Thymus (tissue), 14 donors: ENCODE measurements at places on chromosomes 4 and X. TPM values are rescaled to one million over a fixed set of nuclear protein-coding genes. Genes with fewer than 3 reads are reported as not detected.

- no peaks in the 10 kb centered on the region for H3K4me1 ChIP-seq
- H3K27ac ChIP-seq, result no peak overlapping the region
- no peak for DNase-seq
- H3K36me3 ChIP-seq, result no peaks in the 10 kb centered on the region
These were observed 73.6 kb downstream of the EGF start for GRCh38 chr4:109985993-109986974.

- no peaks in the 10 kb centered on the region for H3K27me3 ChIP-seq
- no peaks in the 10 kb centered on the region for H3K4me1 ChIP-seq
- no peak overlapping the region for H3K27ac ChIP-seq
- no peaks in the 10 kb centered on the region for H3K36me3 ChIP-seq
- no peak for DNase-seq
These were observed 118.5 kb downstream of the GLUD2 start for GRCh38 chrX:121165930-121166359.

DNA sequence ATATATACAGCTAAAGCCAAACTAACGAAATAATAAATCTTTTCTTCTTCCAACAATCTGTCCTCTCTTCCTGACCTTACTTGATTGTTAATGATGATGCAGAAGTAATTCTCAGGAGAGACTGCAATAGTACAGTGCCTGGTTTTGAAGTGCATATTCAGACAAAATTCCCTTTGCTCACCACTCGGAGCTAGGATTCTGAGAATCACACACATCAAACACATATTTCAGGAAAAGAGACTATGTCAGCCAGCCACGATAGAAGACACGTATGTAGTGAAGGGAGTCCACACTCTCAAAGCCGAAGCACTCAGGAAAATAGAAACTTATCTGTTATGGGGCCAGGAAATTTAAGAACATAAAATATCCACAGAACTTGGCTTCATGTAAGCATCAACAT is 362.5 kb upstream of the FAT1 start:
- no peak for DNase-seq
- H3K4me1 ChIP-seq, result no peaks in the 10 kb centered on the region
- H3K27ac ChIP-seq, result no peak overlapping the region
- H3K36me3 ChIP-seq, result no peaks in the 10 kb centered on the region
- H3K4me3 ChIP-seq, result no peak overlapping the region

DNA sequence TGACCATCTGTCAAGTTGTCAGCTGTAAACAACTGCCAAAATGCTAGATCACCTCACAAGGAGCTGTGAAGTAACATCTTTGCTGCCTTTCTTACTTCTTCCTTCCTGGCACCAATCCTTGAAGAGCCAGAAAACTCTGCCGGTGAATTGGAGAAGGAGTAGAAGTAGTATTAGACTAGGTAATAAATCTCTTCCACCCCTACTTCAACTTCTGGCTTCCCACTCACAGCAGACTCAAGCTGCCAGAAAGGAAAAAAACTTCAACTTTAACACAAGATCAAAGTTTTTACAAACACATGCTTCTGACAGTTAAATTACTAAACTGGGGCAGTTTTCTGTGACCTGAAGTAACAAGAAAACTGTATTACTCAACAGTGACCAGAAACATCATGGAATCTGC is 164.7 kb upstream of the SLC7A11 start:
- no peak overlapping the region for H3K4me3 ChIP-seq
- H3K4me1 ChIP-seq, result no peaks in the 10 kb centered on the region
- no peak for DNase-seq

DNA sequence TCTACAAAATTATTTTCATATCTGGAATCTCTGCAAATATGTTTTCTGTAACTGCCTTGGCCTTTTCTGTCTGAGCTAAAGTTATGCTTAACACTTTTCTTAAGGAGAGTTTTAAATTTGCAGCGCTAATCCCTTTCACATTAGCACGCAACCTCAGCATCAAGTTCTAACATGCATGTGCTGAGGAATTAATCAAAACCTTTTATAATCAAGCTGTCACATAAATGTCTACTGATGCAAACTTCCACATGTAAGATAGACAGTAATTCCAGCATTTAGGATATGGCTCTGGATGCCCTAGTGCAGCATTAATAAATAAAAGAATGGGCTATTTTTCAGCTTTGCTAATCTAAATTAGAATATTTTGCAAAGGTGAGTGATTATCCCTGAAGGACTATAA is 17.5 kb upstream of the NEIL3 start:
- DNase-seq, result no peak
- H3K27ac ChIP-seq, result no peak overlapping the region
- H3K4me3 ChIP-seq, result no peak overlapping the region
- peaks cover 4% of the 10 kb centered on the region for H3K4me1 ChIP-seq

- peaks cover 16% of the 10 kb centered on the region for H3K4me1 ChIP-seq
- H3K27ac ChIP-seq, result no peak overlapping the region
- DNase-seq, result no peak
These were observed 35.2 kb downstream of the ABLIM2 start for GRCh38 chr4:8123389-8123788.

- no peaks in the 10 kb centered on the region for H3K27me3 ChIP-seq
- no peaks in the 10 kb centered on the region for H3K4me1 ChIP-seq
- no peaks in the 10 kb centered on the region for H3K36me3 ChIP-seq
- no peak overlapping the region for H3K4me3 ChIP-seq
- no peak overlapping the region for H3K27ac ChIP-seq
These were observed 211.3 kb downstream of the ARHGAP10 start for GRCh38 chr4:147943159-147943638.

DNA sequence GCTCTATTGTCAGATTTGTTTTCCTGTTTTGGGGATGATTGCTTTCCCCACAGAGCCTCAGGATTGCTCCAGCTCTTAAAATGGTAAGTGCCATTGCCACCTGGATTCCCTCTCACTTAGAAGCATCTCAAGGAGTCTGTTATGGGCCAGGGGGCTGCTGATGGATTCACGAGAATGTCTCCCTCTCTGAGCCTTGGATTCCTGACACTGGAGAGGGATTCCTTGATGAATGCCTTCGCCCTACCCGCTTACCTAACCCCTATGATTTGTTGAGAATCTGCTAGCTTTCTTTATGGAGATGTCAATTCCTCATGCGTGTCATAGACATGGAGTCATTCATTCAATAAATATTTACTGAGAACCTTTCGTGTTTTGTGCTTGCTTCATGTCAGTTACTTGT is 36.9 kb upstream of the TENM3 start:
- H3K27ac ChIP-seq, result no peak overlapping the region
- H3K36me3 ChIP-seq, result no peaks in the 10 kb centered on the region
- H3K4me3 ChIP-seq, result no peak overlapping the region
- no peak for DNase-seq

GRCh38 chr4:8207314-8207713 is 8.2 kb downstream of the SH3TC1 start:
- H3K4me1 ChIP-seq, result peaks cover 82% of the 10 kb centered on the region
- no peak overlapping the region for H3K4me3 ChIP-seq
- H3K27ac ChIP-seq, result no peak overlapping the region
- H3K27me3 ChIP-seq, result peaks cover 4% of the 10 kb centered on the region

DNA sequence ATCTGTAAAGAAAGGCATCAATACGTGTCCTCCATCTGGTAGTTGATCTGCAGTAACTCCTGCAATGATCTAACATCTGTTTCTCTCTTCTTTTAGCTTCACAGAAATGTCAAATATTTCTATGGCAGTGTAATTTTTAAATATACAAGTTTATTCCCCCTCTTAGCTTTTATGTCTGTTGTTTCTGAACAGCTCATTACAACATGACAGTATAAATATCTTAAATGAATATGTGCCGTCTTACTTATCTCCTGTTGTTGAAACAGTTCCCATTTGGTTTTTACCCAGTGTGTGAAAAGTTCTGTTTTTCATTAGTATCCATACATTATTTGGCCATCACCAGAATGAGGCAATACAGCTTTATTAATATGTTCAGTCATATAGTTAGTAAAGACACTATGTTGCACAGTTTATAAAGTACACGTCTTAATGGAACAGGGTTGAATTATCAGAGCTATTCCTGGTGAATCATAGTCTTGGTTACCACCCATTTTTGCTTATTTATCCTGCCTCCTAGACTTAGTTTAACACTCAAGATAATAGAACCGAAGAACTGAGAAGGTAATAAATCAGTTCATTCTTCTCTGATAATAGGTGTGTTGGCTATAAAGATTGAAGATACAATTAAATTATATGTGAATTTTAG is 321.6 kb downstream of the TENM3 start:
- no peaks in the 10 kb centered on the region for H3K36me3 ChIP-seq
- no peak overlapping the region for H3K4me3 ChIP-seq
- no peaks in the 10 kb centered on the region for H3K4me1 ChIP-seq

DNA sequence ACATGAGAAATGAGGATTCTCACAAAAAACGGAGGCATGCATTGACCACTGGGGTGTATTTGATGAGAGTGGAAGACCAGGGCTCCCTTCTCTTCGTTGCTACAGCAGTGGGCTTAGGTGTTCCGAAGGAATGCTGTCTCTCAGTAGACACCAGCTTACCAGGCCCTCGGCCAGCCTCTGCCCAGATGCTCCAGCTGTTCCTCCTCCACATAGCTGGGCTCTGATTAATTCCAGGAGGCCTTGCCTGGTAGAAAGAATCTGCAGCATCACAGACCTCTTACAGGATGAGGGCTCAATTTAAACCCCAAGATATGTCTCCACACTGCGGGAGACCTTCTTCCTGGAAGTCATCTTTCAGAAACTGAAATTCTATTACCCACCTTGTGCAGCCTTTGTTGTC is 346.6 kb upstream of the TENM3 start:
- no peak overlapping the region for H3K27ac ChIP-seq
- H3K27me3 ChIP-seq, result no peaks in the 10 kb centered on the region
- no peak overlapping the region for H3K4me3 ChIP-seq
- H3K4me1 ChIP-seq, result no peaks in the 10 kb centered on the region
- H3K36me3 ChIP-seq, result no peaks in the 10 kb centered on the region

The FAM90A26 gene
- not detected for total RNA-seq

The CXorf51B gene
- total RNA-seq, result 0.14 TPM

The HPGDS gene
- total RNA-seq, result 8.0 TPM

The WDR17 gene
- total RNA-seq, result 0.52 TPM

The SYNPO2 gene
- total RNA-seq, result 15.8 TPM

The TAF7L gene
- total RNA-seq, result 0.19 TPM

The EREG gene
- total RNA-seq, result 0.05 TPM

The CCDC158 gene
- 0.05 TPM for total RNA-seq

The NLGN3 gene
- total RNA-seq, result 0.19 TPM

The VEGFC gene
- 1.3 TPM for total RNA-seq
